ENCODE measurements at places on chromosomes 1 and 21.

- DNase-seq = no peak
Observed at GRCh38 chr1:230831771-230832170, 36.5 kb downstream of the C1orf198 start.

GRCh38 chr1:33133478-33134105, 48.3 kb downstream of the TRIM62 start:
- no peak for DNase-seq

- DNase-seq = no peak
Observed at GRCh38 chr1:196074182-196074581, 534.1 kb downstream of the KCNT2 start.

- no peak for DNase-seq
Observed at GRCh38 chr21:41625428-41625827, 117.5 kb upstream of the TMPRSS2 start.
